ENCODE measurements at places on chromosomes 5 and 9.

GRCh38 chr9:79143211-79143610 is 428.6 kb upstream of the TLE4 start:
- no peak for DNase-seq

- DNase-seq: no peak
Measured at GRCh38 chr5:119470851-119471451, 18.7 kb downstream of the HSD17B4 start.

GRCh38 chr9:93307468-93308157 is 123.7 kb downstream of the WNK2 start:
- no peak for DNase-seq

GRCh38 chr9:106321394-106322180 is 541.4 kb upstream of the ZNF462 start:
- no peak for DNase-seq

GRCh38 chr9:68904454-68904853 is 109.5 kb downstream of the PRKACG start:
- no peak for DNase-seq

- no peak for DNase-seq
Measured at GRCh38 chr9:10265153-10265631, 347.6 kb downstream of the PTPRD start.

GRCh38 chr9:78236551-78236910 is 656 bp downstream of the CEP78 start:
- no peak for DNase-seq

GRCh38 chr9:124258607-124259157 is 933 bp downstream of the NEK6 start:
- DNase-seq: no peak

DNA sequence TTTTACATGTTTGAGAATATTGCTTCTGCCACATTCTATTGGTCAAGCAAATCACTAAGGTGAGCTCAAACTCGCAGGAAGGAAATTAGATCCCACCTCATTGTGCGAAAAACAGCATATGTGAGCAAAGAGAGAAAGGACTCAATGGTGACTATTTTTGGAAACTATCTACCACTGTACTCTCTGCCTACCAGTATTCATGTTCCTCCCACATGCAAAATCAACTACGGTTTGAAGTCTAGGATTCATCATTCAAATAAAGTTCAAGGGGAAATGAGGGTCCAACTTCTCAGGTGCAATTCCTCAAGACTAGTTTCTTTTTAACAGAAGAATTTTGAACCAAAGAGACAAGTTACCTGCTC is 60.6 kb downstream of the FAM174A start:
- DNase-seq: no peak

GRCh38 chr9:116355153-116355921 is 201.7 kb downstream of the PAPPA start:
- DNase-seq: no peak

DNA sequence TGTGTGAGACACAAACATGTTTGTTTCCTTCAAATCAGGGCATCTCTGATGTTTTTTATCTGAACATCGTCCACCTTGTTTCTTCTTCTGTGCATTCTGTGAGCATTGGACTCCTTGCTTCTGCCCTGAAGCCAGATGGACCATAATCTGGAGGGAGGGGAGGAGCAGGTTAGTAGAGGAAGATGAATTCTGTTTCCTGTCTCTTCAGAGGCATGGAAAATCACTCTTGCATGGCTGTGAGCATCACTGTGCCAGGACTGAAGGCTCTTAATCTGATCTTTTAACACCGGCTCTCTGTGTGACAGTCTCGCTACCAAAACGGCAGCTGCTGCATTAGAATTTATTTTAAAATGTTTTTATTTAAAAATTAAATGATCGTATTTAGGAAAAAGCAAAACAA is 43.3 kb downstream of the TLE4 start:
- no peak for DNase-seq

Data from activated CD4-positive, alpha-beta T cell treated with anti-CD3 and anti-CD28 coated beads, Interleukin-2, amount 50 U/mL, for 24 hours (primary cell).